ENCODE measurements at places on chromosomes 1 and 21. TPM values are rescaled to one million over a fixed set of nuclear protein-coding genes. Genes with fewer than 3 reads are reported as not detected.

GRCh38 chr1:178262120-178262500, 168.2 kb downstream of the RASAL2 start:
- no peak overlapping the region for H3K4me3 ChIP-seq
- H3K36me3 ChIP-seq, result no peaks in the 10 kb centered on the region
- H3K27me3 ChIP-seq, result no peaks in the 10 kb centered on the region
- H3K4me1 ChIP-seq, result peaks cover 27% of the 10 kb centered on the region
- peak; percentile 25 for DNase-seq

DNA sequence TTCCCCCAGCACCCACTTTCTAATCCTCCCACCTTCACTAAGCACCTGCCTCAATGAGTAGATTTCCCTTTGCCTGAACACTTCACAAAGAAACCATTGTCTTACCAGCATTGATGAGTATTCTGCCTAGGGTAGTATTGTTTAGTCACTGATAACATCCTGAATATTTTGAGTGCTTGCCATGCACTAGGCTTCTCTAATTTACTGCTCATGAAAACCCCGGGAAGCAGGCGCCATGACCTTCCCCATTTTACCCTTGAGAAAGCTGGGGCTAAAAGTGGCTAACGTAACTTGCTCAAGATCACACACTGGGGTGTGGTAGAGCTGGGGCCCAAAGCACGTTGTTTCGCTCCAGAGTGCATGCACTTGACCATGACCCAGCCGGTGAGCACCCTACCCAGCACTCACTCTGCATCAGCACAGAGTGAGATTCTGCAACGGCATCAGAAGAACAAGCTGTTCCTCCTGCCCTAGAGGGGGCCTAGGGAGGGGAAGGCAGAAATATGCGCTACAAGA, 10.6 kb upstream of the F3 start:
- H3K4me1 ChIP-seq, result peaks cover 47% of the 10 kb centered on the region
- H3K27ac ChIP-seq, result no peak overlapping the region
- no peaks in the 10 kb centered on the region for H3K27me3 ChIP-seq
- H3K36me3 ChIP-seq, result no peaks in the 10 kb centered on the region
- no peak for DNase-seq

- H3K27ac ChIP-seq, result no peak overlapping the region
- H3K27me3 ChIP-seq, result no peaks in the 10 kb centered on the region
- DNase-seq, result no peak
- H3K4me1 ChIP-seq, result no peaks in the 10 kb centered on the region
Measured at GRCh38 chr1:153903841-153904455, 18.8 kb downstream of the GATAD2B start.

Gene PROK1
- 0.12 TPM for total RNA-seq

Gene FYB2
- total RNA-seq, result 8.9 TPM

Gene PMVK
- 4.3 TPM for total RNA-seq

All from neural progenitor cell (in vitro differentiated cells).